Kidney tubule cell (primary cell): ENCODE measurements at places on chromosomes 6 and 20.

DNA sequence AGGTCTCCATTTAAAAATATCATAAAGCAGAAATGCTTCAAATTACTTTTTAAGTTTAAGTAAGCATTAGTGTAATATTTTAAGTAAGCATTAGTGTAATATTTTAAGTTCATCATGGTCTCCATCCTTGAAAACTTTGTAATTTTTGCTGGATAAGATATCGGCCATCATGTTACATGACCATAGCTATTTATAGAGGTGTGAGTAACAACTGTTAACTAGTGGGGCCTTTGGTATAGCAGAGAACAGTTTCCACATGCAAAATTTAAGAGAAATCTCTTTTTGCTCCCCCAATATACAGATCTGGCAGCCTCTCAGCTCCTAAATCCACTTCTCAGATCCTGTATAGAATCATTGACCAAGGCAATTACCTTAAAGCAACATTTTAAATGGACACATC is 468 bp downstream of the TRDN start:
- DNase-seq = no peak

DNA sequence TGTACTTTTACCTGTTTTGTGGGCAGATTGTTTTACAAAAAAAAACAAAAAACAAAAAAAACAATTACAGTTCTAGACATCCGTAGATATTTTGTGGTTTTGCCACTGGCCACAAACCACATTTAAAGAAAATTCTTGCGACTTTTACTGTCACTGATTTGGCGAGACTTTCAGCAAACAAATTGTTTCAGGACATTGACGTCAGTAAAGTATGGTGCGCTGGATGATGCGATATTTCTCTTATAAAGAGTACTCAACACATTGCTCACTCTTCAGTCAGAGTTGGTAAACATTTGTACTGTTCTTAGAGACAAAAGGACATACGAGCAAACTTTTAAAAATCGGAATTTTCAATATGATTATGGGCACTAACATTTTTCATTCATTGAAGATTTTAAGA is 229.8 kb downstream of the HAO1 start:
- no peak for DNase-seq

GRCh38 chr6:118783931-118784550 is 109.9 kb upstream of the ASF1A start:
- no peak for DNase-seq

DNA sequence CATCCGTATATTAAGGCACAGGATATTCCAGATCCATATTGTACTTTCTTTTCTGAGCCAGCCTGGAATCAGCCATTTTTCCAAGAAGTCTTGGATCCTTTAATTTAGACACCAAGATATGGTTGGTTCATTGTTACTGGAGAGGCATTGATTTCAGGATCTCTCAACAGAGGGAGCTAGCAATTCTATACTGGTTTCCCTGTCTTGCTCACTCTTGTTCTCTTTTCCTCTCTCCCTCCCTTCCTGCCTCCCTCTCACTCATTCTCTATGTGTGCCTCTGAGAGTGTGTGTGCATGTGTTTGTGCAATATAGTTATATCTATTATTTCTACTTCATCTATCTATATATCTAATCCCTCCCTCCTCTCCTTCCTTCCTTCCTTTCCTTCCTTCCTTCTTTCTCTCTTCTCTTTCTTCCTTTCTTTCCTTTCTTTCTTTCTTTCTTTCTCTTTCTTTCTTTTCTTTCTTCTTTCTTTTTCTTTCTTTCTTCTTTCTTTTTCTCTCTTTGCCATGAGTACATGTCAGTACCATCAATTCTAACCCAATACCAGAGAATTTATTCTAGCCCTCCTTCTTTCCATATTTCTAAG is 299.1 kb downstream of the EPHA7 start:
- no peak for DNase-seq

DNA sequence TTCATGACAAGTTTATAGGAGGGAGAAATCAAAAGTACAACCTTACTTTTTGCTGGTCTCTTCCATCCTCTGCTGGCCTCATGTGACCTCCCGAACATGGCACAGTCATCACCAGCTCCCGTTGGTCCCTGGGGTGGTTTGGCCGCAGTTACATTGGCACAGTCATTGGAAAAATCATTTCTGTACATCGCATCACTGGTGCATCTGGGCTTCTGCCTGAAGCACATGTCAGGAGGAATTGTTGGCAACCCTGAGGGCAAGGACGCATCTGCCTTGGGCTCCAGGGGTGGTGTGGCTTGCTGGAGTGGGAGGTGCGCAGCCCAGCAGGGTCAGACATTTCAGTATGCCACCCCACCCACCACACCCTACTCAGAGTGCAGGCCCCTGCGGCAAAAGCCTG is 162.9 kb upstream of the SLC24A3 start:
- DNase-seq = no peak

DNA sequence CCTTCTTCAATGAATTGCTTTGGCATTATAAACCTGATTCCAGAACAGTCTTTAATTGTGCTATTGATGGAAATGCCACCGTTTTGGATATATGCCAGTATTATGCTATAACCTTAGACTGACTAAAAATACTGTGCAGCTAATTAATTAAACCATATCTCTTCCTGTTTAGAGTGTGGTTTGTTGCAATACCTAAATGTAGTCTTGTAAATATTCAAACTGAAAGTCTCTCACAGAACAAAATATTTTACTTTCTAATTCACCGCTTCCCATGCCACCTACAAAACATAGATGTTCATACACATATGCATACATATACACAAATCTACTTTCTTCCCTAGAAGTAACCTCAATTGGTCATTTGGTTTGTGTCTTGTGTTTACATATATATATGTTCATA is 126.6 kb downstream of the SIM1 start:
- no peak for DNase-seq
